ENCODE measurements at places on chromosomes 3 and 15. TPM values are rescaled to one million over a fixed set of nuclear protein-coding genes. Genes with fewer than 3 reads are reported as not detected.

DNA sequence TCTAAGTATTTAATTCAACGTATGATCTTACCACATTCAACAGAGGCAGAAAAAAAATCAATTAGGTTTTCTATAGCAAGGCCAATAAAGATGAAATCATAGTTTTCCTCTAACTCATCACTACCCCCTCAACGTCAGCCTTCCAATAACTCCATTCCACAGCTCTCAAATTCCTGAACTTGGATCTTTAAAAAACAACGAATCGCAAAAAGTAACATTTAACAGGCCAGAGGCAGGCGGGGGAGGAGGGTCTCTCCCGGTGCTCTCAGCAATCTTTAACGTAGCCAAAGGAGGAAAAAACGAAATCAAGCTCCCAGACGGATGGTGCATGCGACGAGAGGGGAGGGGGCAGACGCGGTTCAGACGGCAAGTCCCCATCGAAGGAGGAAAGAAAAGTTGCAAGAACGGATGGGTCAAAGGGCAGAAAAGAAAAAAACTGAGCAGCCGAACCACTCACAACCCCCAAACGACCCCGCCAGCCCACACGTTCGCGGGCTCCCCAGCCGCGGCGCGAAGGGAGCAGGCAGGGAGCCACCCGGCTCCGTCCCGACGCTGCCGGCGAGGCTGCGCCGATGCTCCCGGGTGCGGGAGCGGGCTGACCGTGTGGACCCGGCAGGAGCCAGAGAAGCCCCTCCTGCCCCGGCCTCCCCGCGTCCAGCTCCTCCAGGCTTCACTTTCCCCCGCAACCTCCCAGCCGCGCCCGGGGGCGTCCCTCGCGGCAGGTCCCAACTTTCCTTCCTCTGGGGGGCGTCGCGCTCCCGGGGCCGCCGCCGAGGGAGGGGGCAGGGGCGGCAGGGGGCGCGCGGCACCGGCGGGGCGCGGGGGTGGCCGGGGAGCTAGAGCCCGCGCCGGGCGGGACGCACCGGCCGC lies 703 bp downstream of the PEAK1 start:
- peaks cover 20% of the 10 kb centered on the region for H3K4me1 ChIP-seq
- no peaks in the 10 kb centered on the region for H3K36me3 ChIP-seq
- peak overlapping the region; percentile 91 for H3K27ac ChIP-seq
- peak overlapping the region; percentile 99 for H3K4me3 ChIP-seq

DNA sequence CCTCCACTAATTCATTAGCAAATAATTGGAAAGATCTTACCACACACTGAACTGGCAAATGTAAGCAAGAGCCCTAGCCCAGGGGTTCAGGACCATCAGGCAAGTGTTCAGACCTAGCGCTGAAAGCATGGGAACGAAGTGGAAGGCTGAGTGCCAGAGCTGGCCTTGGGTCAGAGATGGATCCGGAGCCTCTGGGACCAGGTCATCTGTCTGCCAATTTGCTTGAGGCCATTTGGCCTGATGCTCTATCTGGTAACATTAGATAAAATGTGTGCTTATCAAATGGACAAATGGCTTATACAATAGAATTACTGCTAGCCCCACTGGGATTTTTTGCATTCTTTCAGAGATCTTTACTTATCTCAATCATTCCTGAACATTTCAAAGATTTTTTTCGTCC lies 1.4 kb upstream of the TMC3 start:
- H3K4me3 ChIP-seq = no peak overlapping the region
- no peak overlapping the region for H3K27ac ChIP-seq
- H3K4me1 ChIP-seq = no peaks in the 10 kb centered on the region

Gene TGM4
- total RNA-seq = not detected

Gene CPNE9
- total RNA-seq = not detected

Gene MINAR1
- 0.21 TPM for total RNA-seq

DNA sequence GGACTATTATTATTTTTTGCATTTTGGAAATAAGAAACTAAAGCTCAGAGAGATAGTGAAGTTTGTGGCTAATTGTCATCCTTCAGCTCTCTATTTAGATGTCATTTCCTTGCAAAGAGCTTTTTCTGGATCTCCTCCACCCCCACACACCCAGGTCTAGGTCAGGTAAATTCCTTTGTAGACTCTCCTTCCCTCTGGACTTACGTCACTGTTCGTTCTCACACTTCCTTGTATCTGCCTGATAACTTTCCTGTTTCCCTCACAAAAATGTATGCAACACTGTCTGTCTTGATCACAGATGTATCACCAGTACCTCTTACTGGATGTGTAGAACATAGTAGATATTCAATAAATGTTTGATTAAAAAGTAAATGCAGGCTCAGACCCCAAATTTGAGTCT lies 6.1 kb upstream of the MB21D2 start:
- no peaks in the 10 kb centered on the region for H3K27me3 ChIP-seq
- no peak overlapping the region for H3K27ac ChIP-seq
- no peak for DNase-seq
- no peak overlapping the region for H3K4me3 ChIP-seq
- H3K4me1 ChIP-seq = no peaks in the 10 kb centered on the region
- no peaks in the 10 kb centered on the region for H3K36me3 ChIP-seq

DNA sequence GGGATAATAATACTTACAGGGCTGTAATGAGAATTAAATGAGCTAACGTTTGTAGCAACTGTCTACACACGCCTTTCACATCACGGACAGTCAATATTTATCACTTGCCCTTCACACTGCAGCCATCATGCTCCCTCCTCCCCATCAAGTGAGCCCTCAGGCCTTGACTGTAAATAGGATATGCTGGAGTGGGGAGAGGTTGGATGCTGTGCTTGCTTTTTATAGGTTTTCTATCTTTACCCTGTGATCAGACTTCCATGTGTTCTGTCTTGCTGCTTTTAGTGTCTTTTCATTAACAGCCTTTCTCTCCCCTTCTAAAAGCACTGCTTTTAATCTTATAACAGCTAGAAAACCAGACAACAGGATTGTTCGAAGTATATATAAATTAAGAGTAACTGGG lies 12.8 kb upstream of the MAGEF1 start:
- H3K27me3 ChIP-seq = no peaks in the 10 kb centered on the region
- no peak overlapping the region for H3K4me3 ChIP-seq
- H3K4me1 ChIP-seq = no peaks in the 10 kb centered on the region
- H3K36me3 ChIP-seq = no peaks in the 10 kb centered on the region

Gene CCDC13
- 2.1 TPM for total RNA-seq

DNA sequence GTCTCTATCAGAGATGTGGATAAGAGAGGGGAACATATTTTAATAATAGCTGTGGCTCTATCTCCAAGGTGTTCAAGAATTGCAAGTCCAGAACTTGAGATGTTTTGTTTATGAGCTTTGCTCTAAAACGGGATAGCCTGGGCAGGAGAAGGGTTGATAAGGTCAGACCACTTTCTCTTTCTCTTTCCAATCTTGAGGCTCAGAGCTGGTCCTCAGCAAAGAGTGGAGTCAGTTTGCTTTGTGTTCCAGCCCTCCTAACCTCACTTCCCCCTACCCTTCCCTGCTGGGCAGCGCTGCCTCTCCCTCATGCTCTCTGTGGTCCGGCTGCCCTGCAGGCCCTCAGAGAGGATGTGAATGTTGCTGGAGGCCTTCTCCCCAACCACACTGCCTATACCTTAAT lies 13.8 kb downstream of the KLHL6 start:
- H3K36me3 ChIP-seq = no peaks in the 10 kb centered on the region
- H3K4me1 ChIP-seq = no peaks in the 10 kb centered on the region
- H3K27me3 ChIP-seq = no peaks in the 10 kb centered on the region
- H3K4me3 ChIP-seq = no peak overlapping the region
- no peak overlapping the region for H3K27ac ChIP-seq
- DNase-seq = no peak

GRCh38 chr3:20999661-21000060 lies 751.3 kb downstream of the ZNF385D start:
- no peaks in the 10 kb centered on the region for H3K27me3 ChIP-seq
- H3K4me1 ChIP-seq = no peaks in the 10 kb centered on the region
- no peaks in the 10 kb centered on the region for H3K36me3 ChIP-seq
- H3K4me3 ChIP-seq = no peak overlapping the region
